ENCODE measurements at places on chromosomes 2 and 18.

GRCh38 chr2:128291844-128292598 is 26.6 kb downstream of the HS6ST1 start:
- DNase-seq = no peak

DNA sequence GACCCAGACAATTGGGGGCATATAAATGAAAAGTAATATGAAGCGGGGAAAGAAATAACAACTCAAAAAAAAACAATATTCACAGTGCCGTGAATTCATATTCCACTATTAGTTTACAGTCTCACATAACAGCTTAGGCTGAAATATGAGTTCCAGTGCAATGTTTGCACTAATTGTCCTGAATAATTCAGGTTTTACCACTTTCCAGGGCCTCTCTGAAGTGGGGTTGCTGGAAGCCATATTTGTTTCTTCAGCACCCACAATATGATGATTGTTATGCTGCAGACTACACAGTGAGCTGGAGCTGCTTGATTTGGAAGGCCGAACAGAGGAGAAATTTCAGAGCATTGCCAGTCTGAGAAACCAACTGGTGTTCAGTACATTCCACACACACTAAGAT is 894.5 kb upstream of the ACVR2A start:
- no peak for DNase-seq

DNA sequence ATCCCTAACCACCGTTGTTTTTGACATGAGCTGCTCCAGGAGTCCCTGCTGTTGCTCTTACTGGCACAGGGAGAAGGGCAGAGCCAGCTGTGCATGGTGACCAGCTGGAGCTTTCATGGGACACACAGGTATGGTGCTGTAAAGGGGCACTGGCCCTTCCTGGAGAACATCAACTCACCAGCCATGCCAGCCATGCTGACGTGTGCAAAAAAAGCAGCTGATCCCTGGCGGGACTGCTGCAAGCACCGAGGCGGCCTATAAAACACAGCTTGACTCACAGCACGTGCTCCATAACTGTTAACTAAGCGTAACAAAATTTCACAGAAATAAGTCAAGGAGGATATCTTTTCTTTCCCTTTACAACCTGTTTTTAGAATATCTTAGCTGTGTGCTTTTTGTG is 165.1 kb downstream of the TMEM163 start:
- DNase-seq = no peak

DNA sequence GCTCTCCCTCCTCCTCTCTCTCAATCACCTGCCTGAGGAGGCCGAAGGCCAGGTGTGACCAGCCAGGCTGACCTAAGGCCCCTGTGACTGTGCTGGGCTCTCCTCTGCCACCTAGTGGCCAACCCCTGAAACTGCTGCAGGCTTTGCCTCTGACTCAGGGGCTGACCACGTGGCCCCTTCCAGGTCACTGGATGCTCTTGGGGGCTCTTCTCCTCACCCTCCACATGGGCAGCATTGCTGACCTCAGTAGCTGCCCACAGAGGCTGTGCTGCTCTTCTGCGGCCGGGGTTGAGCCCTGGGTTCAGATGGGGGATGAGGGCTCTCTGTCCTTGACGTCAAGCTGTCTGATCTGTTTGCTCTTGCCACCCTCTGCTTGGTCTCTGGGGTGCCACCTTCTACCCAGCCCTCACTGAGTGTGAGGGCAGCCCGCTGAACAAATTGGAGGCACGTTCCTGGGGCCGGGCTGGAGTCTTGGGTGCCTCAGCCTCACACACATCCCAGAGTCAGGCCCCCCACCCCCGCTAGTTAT is 122.7 kb downstream of the TWIST2 start:
- no peak for DNase-seq

DNA sequence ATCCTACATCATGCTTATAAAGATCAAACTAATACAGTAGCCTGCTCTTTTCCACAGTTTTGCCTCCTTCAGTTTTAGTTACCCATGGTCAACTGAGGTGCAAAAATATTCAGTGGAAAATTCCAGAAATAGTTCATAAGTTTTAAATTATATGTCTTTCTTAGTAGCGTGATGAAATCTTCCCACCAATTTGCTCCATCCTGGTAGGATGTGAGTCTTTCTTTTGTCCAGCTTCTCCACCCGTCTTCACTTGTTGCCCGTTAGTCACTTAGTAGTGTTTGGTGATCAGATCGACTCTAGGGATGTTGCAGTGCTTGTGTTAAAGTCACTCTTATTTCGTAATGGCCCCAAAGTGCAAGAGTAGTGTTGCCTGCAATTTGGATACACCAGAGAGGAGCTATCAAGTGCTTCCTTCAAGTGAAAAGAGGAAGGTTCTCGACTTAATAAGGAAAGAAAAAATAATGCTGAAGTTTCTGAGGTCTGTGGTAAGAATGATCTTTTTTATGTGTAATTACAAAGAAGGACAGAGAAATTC is 57.0 kb downstream of the CEP192 start:
- DNase-seq = no peak

GRCh38 chr18:62198259-62198658 is 11.2 kb downstream of the RELCH start:
- no peak for DNase-seq

DNA sequence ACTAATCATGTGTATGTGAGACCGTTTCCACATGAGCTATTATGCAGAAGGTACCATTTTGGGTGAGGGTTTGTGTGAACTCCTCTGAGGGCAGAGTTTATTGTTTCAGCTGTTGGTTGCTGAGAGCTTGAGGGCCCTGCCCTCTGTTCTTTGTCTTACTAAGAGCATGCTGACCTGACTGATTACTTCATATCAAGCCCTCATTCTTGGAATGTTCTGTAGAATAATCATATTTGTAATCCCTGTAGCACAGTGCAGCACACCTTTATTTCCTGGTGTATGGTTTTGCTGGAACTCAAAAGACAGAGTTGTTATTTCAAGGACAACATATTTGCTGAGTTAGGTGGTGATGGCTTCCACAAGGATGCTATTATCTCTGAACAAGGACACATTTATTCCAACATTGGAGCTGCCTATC is 118.5 kb downstream of the GALNT3 start:
- no peak for DNase-seq

- no peak for DNase-seq
Observed at GRCh38 chr2:238650536-238650935, 197.3 kb upstream of the TWIST2 start.

- no peak for DNase-seq
Observed at GRCh38 chr2:164703915-164704706, 82.8 kb upstream of the GRB14 start.

DNA sequence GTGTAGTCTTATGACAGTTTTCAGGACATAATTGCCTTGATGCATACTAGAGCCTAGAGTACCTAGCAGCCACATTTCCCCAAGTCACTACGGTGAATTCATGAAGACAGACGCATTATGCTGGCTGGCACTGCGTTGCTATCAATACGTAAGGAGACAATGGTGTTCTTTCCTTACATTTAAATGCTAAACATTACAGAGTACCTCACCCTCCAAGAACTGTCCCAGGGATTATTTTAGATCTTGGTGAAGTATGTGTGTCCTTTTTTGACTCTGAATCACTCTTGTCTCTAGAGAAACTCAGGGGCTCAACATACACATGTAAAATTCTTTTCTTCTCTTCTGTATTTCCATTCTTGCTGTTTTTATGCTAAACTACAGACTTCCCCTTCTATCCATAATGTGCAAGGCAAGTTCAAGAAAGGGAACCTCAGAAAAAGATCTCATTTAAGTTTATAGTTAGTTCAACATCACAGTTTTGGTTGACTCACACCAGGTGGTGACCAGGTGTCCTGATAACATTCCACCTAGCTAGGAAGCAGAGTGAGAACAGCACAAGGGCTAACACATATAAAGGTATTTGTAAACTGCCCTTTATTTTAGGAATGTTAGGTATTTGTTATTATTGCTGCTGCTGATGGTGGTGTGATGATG is 212.4 kb upstream of the HNRNPA3 start:
- DNase-seq = no peak

- DNase-seq = no peak
Observed at GRCh38 chr18:72898870-72899269, 31.1 kb upstream of the NETO1 start.

- no peak for DNase-seq
Observed at GRCh38 chr2:118040891-118041290, 27.0 kb upstream of the CCDC93 start.

DNA sequence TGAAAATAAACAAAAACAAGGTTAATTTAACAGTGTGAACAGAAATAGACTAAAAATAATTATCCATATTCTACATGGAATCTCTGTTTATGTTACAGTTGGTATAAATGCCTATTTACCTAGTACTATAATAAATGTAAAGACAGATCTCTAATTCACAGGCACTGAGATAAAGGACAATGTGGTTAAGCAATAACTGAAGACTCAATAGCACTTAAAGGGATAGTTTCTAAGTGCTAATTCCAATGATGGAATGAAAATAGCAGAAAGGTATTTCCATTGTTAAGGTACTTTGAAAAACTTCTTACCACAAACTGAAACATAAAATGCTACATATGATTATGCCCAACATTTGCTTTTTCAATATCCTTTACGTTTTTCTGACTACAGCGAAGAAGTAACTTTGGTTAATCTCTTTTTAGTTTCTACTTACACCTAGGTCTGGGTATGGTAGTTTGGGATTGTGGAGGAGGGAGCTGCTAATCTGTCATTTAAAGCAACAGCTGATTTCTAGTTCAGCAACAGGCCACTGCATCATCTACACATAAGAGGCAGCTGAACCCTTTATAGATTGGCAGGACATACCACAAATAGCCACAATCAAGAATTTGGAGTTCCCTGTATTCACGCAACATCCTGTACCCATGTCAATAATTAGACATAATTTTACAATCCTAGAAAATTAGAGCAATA is 27.2 kb downstream of the MAP4K3 start:
- DNase-seq = no peak

DNA sequence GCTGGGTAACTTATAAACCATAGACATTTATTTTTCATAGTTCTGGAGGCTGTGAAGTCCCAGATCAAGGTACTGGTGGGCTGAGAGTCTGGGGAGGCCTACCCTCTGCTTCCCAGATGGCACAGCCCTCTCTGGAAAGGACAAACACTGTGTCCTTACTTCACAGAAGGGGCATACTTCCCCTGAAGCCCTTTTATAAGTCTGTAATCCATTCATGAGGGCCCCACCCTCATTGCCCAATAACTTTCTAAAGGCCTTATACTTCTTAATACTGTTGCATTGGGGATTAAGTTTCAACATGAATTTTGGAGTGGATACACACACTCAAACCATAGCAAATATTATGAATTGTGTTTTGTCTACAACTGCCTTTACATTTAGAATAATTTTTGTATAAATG is 36.0 kb downstream of the ATIC start:
- no peak for DNase-seq

- no peak for DNase-seq
Observed at GRCh38 chr2:152529420-152530115, 187.7 kb downstream of the PRPF40A start.

GRCh38 chr18:59744271-59744721 is 47.1 kb upstream of the CCBE1 start:
- no peak for DNase-seq

- no peak for DNase-seq
Observed at GRCh38 chr2:221410487-221410886, 161.6 kb downstream of the EPHA4 start.

DNA sequence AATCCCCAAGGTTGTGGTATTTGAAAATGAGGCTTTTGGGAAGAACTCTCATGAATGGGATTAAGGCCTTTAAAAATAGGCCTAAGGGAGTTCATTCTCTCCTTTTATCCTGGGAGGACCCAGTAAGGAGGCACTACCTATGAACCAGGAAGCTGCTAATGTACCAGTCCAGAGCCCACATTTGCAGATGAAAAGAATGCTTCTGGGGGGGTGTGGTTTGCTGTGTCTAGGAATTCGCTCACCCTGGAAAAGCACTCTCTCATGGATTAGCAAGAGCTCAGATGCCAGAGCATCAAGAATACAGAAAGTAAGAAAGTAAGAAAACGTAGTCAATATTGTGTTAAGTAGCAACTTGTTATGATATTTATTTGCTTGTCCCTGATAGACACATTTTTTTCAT is 785.7 kb upstream of the GYPC start:
- DNase-seq = no peak

DNA sequence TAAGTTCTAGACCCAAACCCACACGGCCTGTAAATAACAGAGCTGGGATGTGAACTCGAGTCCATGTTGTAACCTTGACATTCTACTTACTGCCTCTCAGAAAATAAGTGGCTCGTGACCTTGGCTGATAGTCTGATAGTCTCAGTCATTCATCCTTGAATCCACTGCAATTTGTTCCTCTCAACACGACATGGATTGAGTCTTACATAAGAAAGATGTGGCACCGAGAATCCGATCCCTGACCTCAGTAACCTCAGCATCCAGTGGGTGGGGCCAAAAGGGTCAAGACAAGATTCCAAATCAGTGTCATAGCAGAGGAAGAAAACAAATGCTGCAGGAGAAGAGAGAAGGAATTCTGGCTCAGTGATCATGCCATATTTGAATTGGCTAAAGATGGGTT is 97.6 kb downstream of the MAPRE2 start:
- no peak for DNase-seq

Data from activated CD8-positive, alpha-beta memory T cell treated with anti-CD3 and anti-CD28 coated beads for 4 hours (primary cell).